Cerebellum (tissue), 4 donors: ENCODE measurements at places on chromosomes 7 and 10. TPM values are rescaled to one million over a fixed set of nuclear protein-coding genes. Genes with fewer than 3 reads are reported as not detected.

Gene GPR15LG
- total RNA-seq, result 0.36 TPM

Gene ITGB8
- total RNA-seq, result 82.5 TPM

Gene EGFR
- 46.9 TPM for total RNA-seq

Gene CALHM1
- total RNA-seq, result not detected

Gene PPP1R9A
- 62.0 TPM for total RNA-seq

Gene RADIL
- 8.4 TPM for total RNA-seq

Gene CALHM3
- not detected for total RNA-seq

Gene THSD7A
- 71.7 TPM for total RNA-seq

Gene TMEM140
- 0.18 TPM for total RNA-seq

Gene FAM171A1
- 29.7 TPM for total RNA-seq

Gene JAKMIP3
- total RNA-seq, result 4.9 TPM

Gene CTNNA3
- 24.9 TPM for total RNA-seq

- DNase-seq, result no peak
Measured at GRCh38 chr10:74156919-74157289, 5.9 kb downstream of the ADK start.

DNA sequence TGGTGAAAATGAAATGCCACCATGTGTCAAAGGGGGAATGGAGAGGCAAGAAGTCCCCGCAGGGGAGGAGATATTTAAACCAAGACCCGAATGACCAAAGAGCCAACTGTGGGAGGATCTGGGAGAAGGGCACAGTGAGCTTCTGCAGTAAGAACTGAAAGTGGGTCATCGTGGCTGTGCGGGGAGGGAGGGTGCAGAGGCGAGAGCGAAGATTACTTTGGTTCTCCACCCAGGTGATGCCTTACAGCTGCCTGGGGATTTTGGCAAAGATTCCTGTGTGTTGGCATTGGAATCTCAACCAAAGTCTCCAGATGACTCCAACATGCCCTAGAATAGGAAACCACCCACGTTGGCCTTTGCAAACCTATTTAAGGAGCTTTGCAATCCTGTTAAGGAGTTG lies 44.2 kb upstream of the ADAM12 start:
- no peak for DNase-seq

- DNase-seq, result no peak
Measured at GRCh38 chr7:110204527-110204926, 886.4 kb upstream of the LRRN3 start.

- DNase-seq, result no peak
Measured at GRCh38 chr10:48378675-48379074, 72.2 kb downstream of the MAPK8 start.

DNA sequence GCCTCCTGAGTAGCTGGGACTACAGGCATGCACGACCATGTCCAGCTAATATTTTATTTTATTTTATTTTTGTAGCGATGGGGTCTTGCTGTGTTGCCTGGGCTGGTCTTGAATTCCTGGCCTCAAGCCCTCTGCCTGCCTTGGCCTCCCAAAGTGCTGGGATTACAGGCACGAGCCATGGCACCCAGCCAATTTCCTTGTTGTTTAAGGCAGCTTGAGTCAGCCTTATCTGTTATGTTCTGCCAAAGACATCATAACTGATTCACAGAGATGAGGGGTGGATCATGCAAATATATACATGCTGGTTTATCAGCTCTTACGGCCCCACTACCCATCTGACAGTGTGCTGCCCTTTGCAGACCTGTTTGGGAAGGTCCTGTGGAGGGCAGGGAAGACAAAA lies 826.7 kb downstream of the TYW1 start:
- DNase-seq, result no peak

GRCh38 chr10:103513380-103514060 lies 20.0 kb downstream of the NEURL1 start:
- DNase-seq, result no peak

DNA sequence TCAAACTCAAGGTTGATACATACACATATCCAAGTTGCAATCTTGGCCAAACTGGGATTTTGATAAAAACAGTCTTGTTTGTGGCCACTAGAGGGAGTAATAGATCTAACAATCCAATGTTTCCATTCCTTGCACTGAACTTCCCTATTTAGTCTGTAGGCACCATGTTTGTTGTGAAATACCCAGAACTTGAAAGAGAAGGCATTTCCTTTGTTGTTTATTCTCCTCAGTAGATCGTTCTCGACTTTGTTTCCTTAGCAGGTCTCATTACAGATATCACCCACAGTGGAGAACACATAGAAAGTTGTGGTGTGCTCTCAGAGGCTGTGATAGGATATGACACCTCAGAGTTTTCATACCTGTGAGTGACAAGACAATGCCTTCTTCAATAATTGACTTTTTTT lies 70.3 kb upstream of the MXI1 start:
- DNase-seq, result peak; percentile 74

DNA sequence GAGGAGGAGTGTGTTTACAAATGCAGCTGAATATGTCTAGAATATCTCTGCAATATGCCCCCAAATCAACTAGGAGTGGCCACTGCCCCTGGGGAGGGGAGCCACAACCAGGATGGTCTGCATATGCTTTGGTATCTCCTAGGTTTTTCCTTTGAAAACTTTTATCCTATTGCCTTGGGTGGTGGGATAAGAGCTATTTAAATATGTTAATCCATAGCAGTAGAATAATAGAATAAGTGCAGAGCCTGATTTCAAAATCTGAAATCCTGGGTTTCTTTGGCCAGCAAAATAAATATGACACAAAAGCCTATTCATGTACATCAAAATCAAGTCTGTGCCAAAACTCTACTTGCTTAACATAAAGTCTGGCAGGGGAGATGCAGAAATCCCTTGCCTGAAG lies 79.6 kb upstream of the FGFR2 start:
- DNase-seq, result no peak

- peak; percentile 56 for DNase-seq
Measured at GRCh38 chr10:3785851-3786271, 852 bp upstream of the KLF6 start.

- DNase-seq, result no peak
Measured at GRCh38 chr10:101617824-101618568, 29.9 kb downstream of the DPCD start.

DNA sequence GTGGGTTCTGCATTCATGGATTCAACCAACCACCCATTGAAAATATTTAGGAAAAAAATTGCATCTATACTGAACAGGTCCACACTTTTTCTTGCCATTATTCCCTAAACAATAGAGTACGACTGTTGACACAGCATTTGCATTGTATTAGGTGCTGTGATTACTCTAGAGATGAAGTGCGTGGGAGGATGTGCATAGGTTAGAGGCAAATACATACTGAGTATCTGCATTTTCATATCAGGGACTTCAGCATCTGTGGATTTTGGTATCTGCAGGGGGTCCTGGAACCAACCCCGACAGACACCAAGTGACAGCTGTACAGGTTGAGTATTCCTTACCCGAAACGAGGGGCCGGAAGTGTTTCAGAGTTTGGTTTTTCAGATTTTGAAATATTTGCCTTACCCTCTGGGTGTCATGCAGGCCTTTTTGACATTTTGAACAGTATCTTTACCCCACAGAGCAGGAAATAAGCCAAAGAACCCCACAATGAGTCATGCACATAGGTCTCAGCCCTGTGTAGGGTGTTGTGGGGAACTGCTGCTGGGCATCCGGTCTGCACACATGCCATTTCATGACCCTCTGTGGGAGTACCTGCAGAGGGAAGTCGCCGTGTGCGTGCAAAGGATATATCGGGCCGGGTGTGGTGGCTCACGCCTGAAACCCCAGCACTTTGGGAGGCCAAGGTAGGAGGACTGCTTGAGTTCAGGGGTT lies 14.5 kb downstream of the NUDT5 start:
- no peak for DNase-seq

- no peak for DNase-seq
Measured at GRCh38 chr10:112080231-112080630, 103.3 kb downstream of the GPAM start.

GRCh38 chr7:110010359-110010758 lies 1080.6 kb upstream of the LRRN3 start:
- no peak for DNase-seq

GRCh38 chr7:103934508-103934907 lies 55.0 kb downstream of the RELN start:
- peak; percentile 23 for DNase-seq

- no peak for DNase-seq
Measured at GRCh38 chr10:51879238-51879637, 179.8 kb upstream of the CSTF2T start.

GRCh38 chr7:137881607-137882260 lies 35.0 kb upstream of the DGKI start:
- no peak for DNase-seq
